CD4-positive, alpha-beta T cell (primary cell): ENCODE measurements at places on chromosomes 6 and 20.

- no peak for DNase-seq
Observed at GRCh38 chr6:168558686-168559085, 117.7 kb downstream of the SMOC2 start.

DNA sequence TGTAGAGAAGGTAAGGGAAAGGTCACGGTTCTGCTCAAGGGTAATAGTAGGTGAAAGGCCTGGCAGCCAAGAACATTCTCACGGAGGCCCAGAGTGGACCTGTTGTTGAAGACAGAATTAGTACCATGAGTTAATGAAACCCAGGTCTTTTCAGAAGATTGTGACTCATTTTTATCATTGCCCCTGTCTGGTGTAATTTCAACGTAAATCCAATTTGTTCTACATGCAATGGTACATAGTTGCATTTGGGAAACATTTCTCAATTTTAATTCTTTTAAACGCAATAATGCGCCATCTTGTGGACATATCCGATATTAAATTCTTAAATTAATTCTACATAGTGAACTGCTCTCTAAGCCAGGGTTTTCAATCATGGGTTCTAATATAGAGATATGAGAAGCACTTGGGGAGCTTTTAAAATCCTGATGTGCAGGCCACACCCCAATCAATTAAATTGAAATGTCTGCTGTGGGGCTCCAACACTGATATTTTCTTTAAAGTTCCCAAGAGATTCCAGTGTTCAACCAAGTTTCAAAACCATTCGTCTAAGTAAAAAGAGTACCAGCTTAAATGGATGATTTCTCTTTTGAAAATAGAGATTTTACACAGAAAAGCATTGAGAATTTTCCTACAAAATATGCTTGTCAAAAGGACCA, 257.4 kb downstream of the PLCB1 start:
- DNase-seq, result no peak

GRCh38 chr20:25452333-25452732, 44.9 kb downstream of the GINS1 start:
- no peak for DNase-seq

DNA sequence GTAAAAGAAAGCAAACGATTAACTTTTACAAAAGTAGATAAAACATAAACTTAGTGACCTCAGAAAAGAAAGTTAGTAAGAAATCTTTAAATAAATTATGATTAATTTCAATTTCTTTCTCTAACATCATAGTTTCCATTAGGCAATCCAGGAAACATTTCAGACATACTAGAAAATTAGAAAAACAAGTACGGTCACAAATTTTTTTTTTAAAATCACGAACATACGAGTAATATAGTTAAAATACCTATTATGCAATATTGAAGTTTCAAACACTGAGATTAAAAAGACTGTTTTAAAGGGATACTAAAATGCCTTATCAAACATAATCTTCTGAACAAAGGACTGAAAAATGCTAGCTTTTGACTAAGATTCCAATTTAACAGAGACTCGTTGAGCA, 26.2 kb downstream of the NOL7 start:
- DNase-seq, result no peak
